MV-4-11 (cell line): ENCODE measurements at places on chromosomes 4 and X.
A peak's percentile ranks its signal among the peaks of the same experiment; 100 is the strongest.

DNA sequence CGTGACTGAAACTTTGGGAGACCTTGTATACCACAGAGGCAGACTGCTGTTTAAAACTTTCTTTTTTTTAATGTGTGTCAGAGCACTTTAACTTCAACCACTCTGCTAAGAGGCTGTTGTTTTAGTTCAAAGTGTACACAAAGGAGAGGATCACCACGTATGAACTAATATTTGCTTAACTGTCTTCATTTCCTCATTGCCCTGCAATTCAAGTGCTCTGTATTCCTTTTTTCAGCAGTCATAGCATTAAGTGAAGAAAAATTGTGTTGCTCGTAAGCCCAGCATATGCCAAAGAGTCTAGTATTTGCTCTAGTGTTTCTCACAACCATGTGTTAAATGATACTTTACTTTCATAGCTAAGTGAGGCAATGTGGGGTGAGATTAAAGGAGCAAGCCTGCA, 63.0 kb upstream of the HHIP start:
- no peak for DNase-seq

GRCh38 chrX:24149351-24150050, at the start of gene ZFX:
Gene ZFX (plus strand): TSS chrX:24149729. CDS start chrX:24172743, 23,014 bp downstream.
- DNase-seq = peak; percentile 27

- DNase-seq = peak; percentile 21
Observed at GRCh38 chr4:128880662-128881061, 71.2 kb downstream of the JADE1 start.

DNA sequence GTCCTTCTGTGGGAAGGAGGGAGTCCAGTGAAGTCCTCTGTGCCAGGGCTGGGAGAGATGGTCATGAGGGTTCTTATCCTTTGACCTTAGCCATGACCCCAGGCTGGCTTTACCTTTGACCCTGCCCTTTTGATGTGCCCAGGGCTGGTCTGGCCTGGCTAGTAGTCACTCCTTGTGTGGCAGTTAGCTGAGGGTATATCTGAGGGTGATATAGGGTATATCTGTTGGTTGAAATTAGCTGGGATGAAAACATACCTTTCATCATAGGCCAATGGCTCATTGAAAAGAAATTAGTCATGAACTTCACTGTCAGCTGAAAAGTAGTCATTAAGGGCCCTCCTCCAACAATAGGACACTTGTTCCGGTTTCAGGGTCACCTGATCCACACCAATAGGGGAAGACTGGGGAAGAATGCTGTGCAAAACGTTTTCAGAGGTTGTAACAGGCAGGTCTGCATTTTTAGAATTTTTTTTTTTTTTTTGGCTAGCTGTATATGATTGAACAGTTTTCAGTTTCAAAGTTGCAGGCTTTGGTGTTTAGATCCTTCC, 74.6 kb upstream of the STOX2 start:
- DNase-seq = peak; percentile 19

DNA sequence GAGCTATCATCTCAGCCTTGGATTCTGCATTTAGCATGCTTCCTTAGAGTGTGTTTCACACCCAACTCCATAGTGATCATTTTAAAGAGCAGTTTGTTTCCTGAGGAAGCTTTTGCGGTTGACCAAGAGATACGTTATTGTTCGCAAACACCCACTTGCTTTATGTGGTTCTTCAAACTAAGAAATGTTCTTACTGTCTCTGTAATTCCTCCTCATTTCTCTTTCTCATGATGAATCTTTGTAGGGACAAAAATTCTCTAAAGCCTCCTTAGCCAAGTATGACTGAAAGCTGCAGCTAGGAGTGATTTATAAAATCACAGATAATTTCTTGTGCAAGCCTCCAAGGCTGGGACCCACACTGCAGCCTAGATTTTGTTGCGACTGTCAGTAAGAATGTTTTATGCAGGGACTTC, 10.0 kb downstream of the TNIP3 start:
- DNase-seq = peak; percentile 82

GRCh38 chr4:53962516-53963225, 101.7 kb downstream of the CHIC2 start:
- no peak for DNase-seq
